LHCN-M2 (cell line): ENCODE measurements at places on chromosomes 12 and 14. TPM values are rescaled to one million over a fixed set of nuclear protein-coding genes. Genes with fewer than 3 reads are reported as not detected.
A peak's percentile ranks its signal among the peaks of the same experiment; 100 is the strongest.

- no peak for DNase-seq
Observed at GRCh38 chr14:100400115-100400514, 77.0 kb downstream of the SLC25A47 start.

DNA sequence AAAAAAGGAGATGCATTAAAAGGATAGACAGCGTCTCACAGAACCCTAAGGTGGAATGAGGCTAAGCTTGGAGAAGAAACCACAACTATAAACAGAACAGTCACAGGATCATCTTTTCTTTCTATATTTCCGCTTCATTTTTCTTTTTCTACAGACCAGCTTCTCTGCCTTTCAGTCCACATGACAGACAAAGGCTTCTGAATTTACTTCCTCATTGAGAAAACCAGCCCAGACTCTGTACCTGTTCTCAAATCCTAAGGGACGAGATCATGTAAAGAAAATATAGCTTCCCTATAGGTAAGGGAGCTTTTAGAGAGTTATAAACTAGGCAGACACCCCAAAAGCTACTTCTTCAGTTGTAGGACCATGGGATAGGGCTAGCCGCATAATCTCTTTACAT, 17.4 kb downstream of the SGPP1 start:
- no peak for DNase-seq

- peak; percentile 38 for DNase-seq
Observed at GRCh38 chr14:69901113-69901951, 22.1 kb downstream of the SMOC1 start.

- no peak for DNase-seq
Observed at GRCh38 chr14:89746135-89746534, 208.4 kb downstream of the EFCAB11 start.

DNA sequence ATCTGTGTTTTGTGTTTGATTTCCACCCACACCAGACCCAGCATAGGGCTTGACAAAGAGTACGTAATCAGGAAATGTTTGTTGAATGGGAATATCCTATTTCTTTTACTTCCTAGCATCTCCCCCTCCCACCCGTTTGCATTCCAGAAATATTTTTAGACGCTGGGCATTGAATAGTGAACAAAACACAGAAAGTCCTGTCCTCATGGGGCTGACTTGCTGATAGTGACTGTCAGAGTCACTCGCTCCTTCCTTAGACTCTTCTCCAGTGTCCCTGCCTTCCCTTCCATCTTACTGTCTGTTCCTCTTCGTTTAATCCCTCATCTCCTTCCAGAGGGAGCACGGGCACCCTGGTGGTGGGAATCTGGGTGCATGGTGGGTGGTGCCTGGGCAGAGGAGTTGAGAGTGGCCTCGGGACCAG, 53.6 kb downstream of the SLC25A47 start:
- DNase-seq: peak; percentile 44

DNA sequence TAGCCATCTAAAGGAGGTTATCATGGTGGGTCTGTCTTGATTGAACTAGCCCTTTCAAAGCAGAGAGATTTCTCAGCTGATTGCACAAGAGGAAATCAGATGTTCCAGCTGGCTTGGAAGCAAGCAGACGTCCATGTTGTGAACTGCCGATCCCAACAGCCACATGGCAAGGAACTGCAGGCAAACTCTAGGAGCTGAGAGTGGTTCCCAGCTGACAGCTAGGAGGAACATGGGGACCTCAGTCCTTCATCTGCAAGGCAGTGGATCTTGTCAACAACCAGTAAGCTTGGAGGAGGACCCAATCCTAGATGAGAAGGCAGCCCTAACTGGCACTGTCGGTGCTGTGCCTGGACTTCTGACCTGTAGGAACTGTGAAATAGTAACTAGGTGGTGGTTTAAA, 7.7 kb downstream of the ACVR1B start:
- DNase-seq: no peak

Gene SLC22A17
- total RNA-seq: 13.5 and 16.0 TPM in 2 replicates

Gene PLXNC1
- total RNA-seq: 0.34 and 0.58 TPM in 2 replicates

DNA sequence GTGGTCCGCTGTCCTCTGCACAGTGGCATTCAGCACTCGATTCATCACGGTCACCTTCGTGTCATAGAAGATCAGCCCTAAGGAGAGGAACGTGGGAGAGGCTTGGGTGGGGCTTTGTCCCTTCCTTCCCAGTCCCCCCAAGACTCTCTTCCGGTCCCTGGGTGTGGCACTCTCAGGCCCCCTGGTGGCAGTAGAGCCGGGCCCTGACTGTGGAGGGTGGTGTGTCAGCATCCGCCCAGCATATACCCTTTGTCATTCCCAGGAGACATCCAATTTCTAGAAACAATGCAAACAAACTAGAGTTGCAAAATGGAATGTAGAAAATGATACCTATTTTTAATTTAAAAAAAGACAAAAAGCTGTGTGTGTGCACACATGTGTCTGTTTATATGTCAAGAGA, 45.0 kb downstream of the TRAFD1 start:
- peak; percentile 8 for DNase-seq

- no peak for DNase-seq
Observed at GRCh38 chr14:74278080-74278479, 24.7 kb downstream of the ABCD4 start.

Gene CD163
- 0.11 TPM in 1 of 2 replicates, not detected in the other for total RNA-seq
